Stimulated activated CD8-positive, alpha-beta memory T cell treated with anti-CD3 and anti-CD28 coated beads, Interleukin-2, amount 100 ng/mL, for 48 hours (primary cell): ENCODE measurements at places on chromosomes 3 and 15.

- DNase-seq: no peak
Observed at GRCh38 chr3:94978084-94978483, 915.2 kb downstream of the NSUN3 start.

DNA sequence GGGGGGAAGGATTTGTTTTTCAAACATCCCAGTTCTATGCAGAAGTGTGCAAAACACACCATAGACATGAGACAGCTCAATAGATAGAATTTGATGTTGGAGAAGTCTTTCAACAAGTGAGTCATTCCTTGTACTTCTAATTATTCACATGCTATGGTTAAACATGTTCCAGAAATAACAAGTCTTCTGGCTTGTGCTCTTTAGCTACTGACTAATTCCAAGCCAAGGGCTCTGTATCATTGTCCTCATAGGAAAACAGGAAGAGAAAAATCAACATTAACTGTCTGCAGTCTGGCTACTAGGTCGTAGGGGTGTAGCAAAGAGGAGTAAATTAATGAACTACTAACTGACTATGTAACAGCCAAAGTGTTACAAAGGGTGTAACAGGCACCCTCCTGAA is 25.8 kb downstream of the LDHAL6B start:
- DNase-seq: no peak

- DNase-seq: no peak
Observed at GRCh38 chr15:56812961-56813360, 79.7 kb upstream of the ZNF280D start.

DNA sequence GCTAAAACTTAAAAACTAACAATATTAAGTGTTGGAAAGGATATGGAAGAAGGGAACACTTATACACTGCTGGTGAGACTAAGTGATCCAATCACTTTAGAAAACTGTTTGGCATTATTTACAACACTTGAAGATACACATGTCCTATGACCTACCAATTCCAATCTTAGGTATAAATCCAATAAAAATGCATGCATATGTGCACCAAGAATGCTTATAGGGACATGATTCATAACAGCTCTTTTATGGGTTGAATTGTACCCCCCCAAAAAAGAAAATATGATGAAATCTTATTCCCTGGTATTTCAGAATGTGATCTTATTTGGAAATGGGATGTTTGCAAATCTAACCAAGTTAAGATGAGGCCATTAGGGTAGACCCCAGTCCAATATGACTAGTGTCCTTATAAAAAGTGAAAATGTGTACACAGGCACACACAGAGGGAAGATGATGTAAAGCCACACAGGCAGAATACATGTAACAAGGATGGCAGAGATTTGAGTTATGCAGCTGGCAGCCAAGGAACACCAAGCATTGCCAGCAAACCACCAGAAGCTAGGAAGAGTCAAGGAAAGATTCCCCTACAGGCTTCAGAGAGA is 15.3 kb downstream of the CCR8 start:
- no peak for DNase-seq

DNA sequence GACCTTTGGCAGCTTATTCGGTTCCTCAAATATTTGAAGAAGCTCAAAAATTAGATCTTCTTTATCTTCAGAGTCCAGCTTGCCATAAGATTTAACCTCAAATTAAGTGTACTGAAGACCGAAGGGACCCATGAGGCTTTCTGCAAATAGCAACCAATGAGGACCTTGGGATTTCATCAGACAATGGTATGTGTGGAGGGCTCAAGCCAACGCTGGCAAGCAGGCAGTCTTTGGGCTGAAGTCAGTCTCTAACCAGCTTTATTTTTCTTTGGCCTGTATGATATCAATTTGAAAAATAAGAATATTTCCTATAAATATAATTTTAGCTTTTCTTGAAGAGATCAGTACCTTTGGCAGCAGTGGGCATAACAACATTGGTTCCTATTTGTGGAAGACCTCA is 692.7 kb downstream of the MCTP2 start:
- no peak for DNase-seq

- no peak for DNase-seq
Observed at GRCh38 chr3:133293397-133294110, 106.3 kb upstream of the BFSP2 start.

DNA sequence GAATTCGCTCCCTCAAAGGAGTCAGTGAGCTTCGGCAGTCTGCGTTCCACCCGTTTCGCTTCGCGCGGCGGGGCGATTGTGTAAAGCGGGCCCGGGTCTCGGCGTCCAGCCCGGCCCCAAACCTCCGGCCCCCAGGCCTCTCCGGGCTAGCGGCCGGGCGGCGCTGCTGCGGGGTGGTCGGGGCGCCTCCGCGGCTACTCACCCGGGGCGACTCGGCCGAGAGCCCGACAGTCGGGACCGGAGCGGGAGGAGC is 412 bp downstream of the CHDH start:
- DNase-seq: no peak
